ENCODE measurements at places on chromosomes 13 and 19.

GRCh38 chr13:34001389-34001788, 183.4 kb downstream of the RFC3 start:
- DNase-seq: no peak

DNA sequence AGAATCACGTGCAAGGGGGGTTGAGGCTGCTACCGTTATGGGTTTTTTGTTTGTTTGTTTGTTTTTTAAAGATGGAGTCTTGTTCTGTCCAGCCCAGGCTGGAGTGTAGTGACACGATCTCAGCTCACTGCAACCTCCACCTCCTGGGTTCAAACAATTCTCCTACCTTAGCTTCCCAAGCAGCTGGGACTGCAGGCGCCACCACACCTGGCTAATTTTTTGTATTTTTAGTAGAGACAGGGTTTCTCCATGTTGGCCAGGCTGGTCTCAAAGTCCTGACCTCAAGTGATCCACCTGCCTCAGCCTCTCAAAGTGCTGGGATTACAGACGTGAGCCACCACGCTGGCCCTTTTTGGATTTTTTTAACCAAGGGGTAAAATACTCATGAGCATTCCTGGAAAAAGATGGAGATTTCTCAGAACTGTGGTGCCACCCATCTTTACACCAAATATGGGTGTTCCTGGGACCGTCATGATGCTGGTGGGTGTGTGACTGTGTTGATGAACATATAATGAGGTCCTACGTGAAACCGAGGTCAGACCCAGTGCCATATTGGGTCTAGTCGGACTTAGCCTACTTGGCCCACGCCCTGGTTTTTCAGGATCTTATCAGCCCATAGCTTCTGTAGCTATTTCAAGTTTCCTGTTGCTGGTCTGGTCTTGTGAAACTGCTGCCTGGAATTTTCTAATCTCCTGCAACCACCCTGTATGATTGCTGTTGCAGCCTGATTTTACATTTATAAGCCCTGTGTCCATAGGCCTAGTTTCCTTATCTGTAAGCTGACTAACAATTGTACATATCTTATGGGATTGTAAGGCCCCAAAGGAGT, 6.2 kb downstream of the PPP1R15A start:
- DNase-seq: no peak

GRCh38 chr19:4376991-4377781, 23.2 kb downstream of the SH3GL1 start:
- no peak for DNase-seq

GRCh38 chr19:11203194-11204075, 6.1 kb upstream of the KANK2 start:
- DNase-seq: peak; percentile 13

DNA sequence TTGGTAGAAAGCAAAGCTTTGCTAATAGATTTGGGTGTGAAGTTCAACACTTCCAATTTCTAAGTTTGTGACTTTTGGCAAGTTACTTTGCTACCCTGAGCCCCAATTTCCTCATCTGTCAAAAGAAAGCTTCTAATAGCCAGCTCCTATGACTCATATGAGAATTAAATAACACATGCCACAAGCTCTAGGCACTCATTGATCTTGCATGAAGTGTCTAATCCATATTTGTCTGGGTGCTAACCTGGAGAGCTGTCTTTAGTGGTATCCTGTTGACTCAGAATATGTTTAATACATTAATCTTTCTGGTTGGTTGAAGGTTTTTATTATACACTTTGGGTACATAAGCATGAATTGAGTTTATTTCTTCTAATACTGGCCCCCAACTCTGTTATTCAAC, 188.8 kb downstream of the POSTN start:
- DNase-seq: no peak

DNA sequence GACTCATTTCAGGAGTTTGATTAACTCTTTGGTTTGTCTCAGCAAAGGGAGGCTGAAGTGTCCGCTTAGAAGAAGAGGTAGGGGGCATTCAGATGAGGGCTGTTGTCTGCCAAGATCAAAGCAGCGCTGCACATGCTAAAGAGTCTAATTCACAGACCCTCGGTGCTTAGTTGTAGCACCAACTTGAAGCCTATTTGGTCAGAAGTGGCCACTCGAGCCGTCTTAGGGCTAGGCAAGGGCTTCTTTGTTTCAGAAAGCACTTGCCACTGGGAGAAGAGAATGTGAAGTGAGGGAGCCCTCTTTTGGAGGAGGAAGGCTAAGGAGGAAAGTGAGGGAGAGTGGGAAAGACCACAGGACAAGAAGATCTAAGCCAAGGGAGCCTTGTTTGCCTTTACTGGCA, 313.4 kb upstream of the TMTC4 start:
- no peak for DNase-seq

DNA sequence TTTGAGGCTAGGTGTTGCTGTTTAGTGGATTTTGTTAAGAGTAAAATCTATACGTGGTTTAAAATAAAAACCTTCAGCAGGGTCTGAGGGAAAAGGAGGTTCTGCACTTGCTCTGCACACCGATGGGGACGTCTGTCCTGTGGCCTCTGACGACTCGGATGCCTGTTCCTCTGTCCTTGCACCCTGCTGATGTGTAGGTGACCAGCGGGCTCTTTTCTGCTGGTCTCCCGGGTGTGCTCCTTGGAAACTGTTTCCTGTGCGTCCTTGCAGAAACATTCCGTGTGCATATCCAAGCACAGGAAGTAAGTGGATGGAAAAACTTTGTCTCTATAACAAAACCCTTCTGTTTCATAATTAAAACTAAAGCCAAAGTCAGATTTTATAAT, 3.8 kb downstream of the ATP4B start:
- no peak for DNase-seq

Measured in CD4-positive, alpha-beta T cell treated with Interleukin-6 at 100 ng/mL for 8 hours (primary cell).